Naive thymus-derived CD4-positive, alpha-beta T cell (primary cell): ENCODE measurements at places on chromosomes 4 and X. TPM values are rescaled to one million over a fixed set of nuclear protein-coding genes. Genes with fewer than 3 reads are reported as not detected.

The SLITRK4 gene
- total RNA-seq = not detected

The F8A2 gene
- total RNA-seq = not detected in 2 replicates

The RHOXF2B gene
- not detected for total RNA-seq

The RTL3 gene
- not detected for total RNA-seq

The ADH7 gene
- total RNA-seq = not detected

- DNase-seq = peak; percentile 61
These were observed at the start of gene EPGN for GRCh38 chr4:74308215-74308614. EPGN (plus strand) TSS chr4:74308470; CDS start chr4:74308534, 64 bp downstream.

GRCh38 chr4:150573534-150573933, 8.4 kb upstream of the MAB21L2 start:
- no peak for DNase-seq

DNA sequence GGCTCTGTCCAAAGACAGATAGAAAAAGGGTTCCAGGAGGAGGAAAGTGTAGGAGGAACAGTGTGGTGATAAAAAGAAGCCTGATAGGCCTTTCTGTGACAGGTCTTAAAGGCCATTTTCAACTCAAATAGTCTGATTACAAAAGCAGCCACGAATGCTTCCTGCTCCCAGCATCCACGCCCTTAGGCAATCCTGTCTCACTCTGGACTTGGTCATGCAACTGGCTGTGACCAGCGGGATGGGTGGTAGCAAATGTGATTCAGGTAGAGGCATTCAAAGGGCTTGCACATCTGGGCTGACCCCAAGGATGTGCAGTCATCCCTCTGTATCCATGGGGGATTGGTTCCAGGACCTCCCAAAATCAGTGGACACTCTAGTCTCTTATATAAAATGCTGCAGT, 14.4 kb upstream of the SEPSECS start:
- no peak for DNase-seq

DNA sequence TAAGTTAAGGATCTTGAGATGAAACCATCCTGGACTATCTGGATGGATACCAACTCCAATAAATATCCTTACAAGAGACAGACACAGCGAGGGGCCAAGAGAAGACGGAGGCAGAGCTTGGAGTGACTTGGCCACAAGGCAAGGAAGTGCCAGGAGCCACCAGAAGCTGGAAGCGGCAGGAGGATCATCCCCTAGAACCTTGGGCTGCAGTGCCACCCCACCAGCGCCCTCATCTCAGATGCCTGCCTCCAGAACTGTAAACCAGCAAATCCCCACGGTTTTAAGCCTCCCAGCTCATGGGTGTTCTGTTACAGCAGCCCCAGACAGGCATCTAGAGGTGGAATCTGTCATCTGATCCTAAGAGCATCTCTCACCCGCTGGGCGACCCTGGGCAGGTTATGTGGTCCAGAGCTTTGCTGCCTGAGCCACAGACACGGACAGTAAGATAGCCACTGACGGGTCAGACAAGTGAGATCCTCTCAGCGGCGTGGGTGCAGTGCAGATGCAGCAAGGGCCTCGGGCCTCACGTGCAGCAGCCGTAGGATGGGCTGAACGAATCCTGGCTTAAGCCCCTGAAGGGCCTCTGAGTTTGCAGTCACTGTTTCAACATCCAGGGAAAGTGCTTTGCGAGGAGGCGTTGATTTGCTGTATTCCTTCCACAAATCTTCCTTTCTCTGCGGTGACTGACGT, 25.1 kb upstream of the MXD4 start:
- DNase-seq = no peak

GRCh38 chr4:7068279-7068842, 497 bp upstream of the GRPEL1 start:
- no peak for DNase-seq

- DNase-seq = no peak
These were observed 34.7 kb downstream of the NHS start for GRCh38 chrX:17409566-17410290.

GRCh38 chrX:18755651-18756050, 48.2 kb downstream of the PPEF1 start:
- DNase-seq = no peak

DNA sequence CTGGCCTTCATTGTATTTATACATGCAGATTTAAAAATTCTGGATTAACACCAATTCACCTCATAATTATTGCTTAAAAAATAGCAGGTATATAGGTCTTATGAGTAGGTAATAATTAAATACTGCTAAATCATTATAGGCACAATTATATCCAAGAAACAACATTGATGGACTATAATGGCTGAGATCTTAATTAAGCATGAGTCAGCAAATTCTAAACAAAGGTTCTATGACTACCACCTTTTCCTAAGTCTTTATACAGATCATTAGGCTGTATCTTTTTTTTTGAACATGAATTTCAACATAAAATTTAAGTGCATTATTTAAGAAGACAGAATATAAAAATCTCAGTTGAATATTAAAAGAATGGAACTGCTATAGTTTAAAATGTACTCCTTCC, 1678.7 kb upstream of the PCDH10 start:
- no peak for DNase-seq

GRCh38 chr4:102352781-102353180, 7.5 kb upstream of the SLC39A8 start:
- no peak for DNase-seq

- DNase-seq = no peak
These were observed 116.2 kb downstream of the SLC2A9 start for GRCh38 chr4:9904976-9905587.
